ENCODE measurements at places on chromosomes 13 and 19.

DNA sequence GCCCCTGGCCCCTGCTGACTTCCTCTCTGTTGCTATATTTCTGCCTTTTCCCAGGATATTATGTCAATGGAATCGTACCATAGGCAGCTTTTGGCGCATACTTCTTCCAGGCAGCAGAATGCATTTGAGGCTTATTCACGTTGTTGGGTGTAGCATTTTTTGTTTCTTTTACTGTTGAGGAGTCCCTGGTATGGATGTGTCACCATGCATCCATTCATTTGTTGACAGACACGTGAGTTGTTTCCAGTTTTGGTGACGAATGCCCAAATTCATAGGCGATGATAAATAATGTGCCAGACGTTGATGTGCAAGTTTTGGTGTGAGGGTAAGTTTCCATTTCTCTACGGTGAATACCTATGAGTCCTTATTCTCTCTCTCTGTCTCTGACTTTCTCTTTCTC is 5.0 kb downstream of the NFILZ start:
- DNase-seq, result no peak

DNA sequence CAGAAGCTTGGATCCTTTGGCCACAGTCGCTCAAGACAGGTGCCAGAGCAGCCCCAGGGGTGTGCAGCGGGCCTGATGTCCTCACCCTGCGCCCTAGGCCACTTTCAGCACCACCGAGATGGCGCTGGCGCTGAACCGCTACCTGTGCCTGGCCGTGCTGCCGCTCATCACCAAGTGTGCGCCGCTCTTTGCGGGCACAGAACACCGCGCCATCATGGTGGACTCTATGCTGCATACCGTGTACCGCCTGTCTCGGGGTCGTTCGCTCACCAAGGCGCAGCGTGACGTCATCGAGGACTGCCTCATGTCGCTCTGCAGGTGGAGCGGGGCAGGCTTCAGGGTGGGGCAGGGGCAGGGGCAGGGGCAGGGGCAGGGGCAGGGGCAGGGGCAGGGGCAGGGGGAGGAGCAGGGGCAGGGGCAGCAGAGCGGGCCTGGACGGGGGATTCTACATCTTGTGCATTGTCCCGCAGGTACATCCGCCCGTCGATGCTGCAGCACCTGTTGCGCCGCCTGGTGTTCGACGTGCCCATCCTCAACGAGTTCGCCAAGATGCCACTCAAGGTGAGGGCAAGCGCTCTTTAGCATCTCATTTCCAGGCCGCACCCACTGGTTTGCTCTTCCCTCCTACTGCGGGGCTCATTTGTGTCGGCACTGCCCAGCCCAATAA is 69.1 kb downstream of the RYR1 start:
- DNase-seq, result no peak

GRCh38 chr13:74251778-74252519 is 117.7 kb upstream of the KLF12 start:
- DNase-seq, result no peak

DNA sequence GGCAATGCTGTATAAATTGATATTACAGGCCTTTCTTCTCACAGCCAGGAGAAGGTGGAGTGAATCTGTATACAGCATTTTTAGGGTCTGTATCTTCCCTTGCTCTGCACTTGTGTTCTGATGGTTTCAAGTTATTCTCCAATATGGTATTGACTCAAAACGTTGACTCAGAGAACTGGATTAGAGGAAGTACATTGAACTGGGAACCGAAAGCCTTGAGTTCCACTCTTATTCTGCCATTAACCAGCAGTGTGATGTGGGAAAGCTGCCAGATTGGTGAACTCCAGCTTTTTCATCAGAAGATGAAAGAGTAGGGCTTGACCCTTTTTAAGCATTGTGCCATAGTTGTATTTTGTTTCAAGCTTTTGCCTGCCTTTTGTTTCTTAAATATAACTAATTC is 167.7 kb downstream of the SPRY2 start:
- peak; percentile 1 for DNase-seq

- DNase-seq, result no peak
Measured at GRCh38 chr13:23372264-23372906, 61.1 kb downstream of the SACS start.

GRCh38 chr19:58382997-58383603 is 2.3 kb upstream of the ZNF837 start:
- no peak for DNase-seq

GRCh38 chr13:35797991-35798390 is 321.5 kb upstream of the MAB21L1 start:
- DNase-seq, result no peak

DNA sequence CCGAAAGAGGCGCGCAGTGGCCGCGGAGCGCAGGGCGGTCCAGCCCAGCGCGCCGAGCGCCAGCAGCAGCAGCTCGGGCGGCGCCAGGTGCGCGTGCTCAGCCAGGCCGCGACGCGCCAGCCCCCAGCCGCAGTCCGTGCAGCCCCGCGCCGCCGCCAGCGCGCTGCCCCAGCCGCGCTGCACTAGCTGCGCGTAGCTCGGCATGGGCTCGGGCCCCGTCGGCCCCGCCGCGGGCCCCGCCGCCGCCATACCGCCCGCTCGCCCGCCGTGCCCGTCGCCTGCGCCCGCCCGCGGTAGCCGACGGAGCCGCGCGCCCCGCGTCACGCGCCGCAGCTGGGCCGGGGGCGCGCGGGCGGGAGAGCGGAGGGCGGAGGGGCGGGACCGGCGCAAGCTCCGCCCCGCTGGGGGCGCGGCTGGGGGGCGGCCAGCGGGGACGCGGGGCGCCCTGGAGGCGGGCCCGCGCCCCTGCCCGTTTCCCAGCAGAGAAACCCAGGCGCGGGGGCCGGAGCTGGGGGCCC is at the start of gene CERS1:
CERS1 (minus strand) TSS at position 335 of the 518 bp plus-strand sequence; CDS start at position 249, 86 bp downstream.
- no peak for DNase-seq

DNA sequence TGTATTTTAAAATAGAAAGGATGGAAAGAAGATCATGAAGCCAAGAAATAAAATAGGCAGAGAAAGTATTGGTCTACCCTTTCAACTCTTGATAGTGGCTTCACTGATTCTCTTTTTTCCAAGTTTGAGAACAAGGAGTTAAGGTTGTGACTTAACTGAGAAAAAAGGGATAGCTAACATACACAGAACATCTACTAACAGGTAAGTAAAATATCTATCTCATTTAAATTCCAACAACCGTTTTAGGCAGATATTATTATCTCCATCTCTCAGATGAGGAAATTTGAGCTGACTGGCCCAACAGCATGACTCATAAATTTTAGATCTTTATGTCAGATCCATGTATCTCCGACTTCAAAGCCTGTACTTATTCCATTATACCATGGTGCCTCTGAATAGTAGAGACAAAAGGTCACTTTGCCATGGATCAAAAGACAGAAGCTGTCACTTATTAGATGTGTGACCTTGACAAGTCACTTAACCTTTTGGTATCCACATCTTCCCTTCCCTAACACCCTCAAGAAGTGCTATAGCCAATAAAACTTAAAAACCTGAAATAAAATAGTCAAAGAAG is 152.1 kb downstream of the DACH1 start:
- DNase-seq, result no peak

- no peak for DNase-seq
Measured at GRCh38 chr13:110332750-110333149, 25.7 kb downstream of the COL4A2 start.

DNA sequence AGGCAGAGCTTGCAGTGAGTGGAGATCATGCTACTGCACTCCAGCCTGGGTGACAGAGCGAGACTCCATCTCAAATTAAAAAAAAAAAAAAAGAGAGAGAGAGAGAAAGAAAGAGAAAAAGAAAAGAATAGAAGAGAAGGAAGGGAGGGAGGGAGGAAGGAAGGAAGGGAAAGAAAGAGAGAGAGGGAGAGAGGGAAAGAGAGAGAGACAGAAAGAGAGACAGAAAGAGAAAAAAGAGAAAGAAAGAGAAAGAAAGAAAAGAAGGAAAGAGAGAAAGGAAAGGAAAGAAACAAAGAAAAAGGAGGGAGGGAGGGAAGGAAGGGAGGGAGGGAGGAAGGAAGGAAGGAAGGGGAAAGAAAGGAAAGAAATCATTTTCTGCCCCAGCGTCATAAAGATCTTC is 7.0 kb upstream of the UNC13A start:
- no peak for DNase-seq

GRCh38 chr19:33826521-33826920 is 29.9 kb downstream of the KCTD15 start:
- no peak for DNase-seq

DNA sequence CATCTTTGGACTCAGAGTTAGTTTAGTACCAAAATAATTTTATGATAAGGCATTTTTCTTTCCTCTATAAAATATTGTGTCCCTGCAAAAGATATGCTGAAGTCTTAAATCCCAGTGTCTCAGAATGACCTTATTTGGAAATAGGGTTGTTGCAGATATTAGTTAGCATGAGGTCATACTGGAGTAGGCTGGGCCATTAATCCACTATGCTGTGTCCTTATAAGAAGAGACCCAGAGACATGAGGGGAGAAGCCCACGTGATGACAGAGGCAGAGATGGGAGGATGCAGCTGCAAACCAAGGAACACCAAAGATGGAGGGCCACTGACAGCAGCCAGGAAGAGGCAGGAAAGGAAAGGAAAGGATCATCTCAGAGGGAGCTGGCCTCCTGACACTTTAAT is 6.4 kb downstream of the POGLUT2 start:
- no peak for DNase-seq

DNA sequence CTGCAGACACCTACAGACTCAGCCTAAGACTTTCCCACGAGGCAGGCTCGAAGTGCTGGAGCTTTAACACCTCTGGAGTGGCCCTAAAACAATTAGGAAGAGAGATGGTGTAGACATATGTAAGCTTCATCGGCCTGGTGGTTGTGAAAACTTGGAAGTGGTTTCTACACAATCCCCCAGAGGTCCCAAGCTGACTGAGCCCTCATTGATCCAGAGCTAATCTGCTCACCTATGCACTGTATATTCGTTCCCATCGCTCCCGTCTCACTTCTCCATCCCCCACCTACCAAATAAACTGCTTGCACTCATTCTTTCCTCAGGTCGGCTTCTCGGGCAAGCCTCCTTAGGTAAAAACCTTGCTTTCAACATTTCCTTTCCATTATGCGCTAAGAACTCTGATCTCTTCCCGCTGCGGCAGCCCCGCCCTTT is 767 bp upstream of the ZNF793 start:
- no peak for DNase-seq

GRCh38 chr13:65585346-65585745 is 1644.8 kb downstream of the PCDH9 start:
- DNase-seq, result no peak

DNA sequence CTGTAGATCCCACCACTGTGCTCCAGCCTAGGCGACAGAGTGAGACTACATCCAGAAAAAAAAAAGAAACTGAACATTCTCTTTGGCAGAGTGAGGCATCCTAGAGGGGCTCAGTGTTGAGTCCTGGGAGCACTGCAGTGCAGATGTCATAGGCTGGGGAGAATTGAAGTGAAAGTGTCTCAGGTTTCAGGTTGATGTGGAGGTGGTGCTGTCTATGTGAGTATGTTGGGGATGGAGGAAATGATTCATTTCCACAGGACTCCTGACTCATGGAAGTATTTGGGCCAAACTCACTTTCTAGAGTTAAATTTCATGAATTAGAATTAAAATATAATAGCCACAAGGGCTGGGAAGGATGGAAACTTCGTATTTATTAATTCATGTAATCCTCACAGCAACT is 134.4 kb upstream of the TSC22D1 start:
- DNase-seq, result no peak

DNA sequence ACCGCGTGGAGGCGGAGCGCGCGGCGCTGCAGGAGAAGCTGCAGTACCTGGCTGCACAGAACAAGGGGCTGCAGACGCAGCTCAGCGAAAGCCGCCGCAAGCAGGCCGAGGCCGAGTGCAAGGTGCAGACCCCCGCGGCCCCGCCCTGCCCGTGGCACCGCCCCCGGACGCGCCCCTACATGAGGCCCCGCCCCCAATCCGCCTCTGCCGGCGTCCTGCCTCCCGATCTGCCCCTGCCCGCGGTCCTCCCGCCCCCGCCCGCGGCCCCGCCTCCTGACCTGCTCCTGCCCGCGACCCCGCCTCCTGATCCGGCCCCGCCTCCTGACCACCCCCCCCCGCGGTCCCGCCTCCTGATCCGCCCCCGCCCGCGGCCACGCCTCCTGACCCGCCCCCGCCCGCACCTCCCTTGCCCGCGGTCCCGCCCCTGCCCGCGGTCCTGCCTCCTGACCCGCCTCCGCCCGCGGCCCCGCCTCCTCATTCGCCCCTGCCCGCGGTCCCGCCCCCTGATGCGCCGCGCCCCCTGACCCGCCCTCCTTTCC is 11.7 kb downstream of the PRR36 start:
- peak; percentile 83 for DNase-seq

DNA sequence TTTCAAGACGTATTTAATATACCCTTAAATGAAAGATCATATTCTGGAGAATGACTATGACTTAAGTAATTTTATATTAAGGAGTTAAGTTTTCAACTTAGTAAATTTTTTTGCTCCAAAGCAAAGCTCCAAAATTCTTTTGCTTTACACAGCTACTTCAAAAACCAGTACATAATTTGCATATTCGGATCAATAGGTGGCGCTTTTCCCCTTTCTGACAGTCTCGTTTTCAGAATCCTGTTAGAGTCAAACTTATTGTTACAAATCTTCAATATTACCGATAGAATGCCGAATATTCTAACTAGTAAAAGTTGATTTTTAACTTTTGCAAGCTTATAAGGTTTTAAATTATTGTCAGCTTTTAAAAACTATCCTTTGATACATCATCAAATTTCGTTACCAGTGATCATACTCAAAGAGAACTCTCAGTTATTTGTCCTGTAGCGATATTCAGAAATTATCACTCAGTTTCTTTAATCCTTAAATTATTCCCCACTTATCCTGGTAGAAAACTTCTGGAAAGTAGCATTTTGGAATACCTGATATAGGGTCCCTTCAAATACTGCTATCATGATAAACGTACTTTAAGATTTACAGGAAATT is 852.7 kb upstream of the KLHL1 start:
- DNase-seq, result no peak

GRCh38 chr13:61728471-61728870 is 312.8 kb upstream of the PCDH20 start:
- DNase-seq, result no peak

- peak; percentile 87 for DNase-seq
Measured at GRCh38 chr13:49495783-49496762, at the start of gene PHF11. PHF11 (plus strand) TSS chr13:49495953; CDS start chr13:49496002, 49 bp downstream.

GRCh38 chr19:47141695-47142094 is 11.1 kb downstream of the SAE1 start:
- DNase-seq, result no peak

- DNase-seq, result no peak
Measured at GRCh38 chr13:95262837-95263384, 38.3 kb downstream of the ABCC4 start.

DNA sequence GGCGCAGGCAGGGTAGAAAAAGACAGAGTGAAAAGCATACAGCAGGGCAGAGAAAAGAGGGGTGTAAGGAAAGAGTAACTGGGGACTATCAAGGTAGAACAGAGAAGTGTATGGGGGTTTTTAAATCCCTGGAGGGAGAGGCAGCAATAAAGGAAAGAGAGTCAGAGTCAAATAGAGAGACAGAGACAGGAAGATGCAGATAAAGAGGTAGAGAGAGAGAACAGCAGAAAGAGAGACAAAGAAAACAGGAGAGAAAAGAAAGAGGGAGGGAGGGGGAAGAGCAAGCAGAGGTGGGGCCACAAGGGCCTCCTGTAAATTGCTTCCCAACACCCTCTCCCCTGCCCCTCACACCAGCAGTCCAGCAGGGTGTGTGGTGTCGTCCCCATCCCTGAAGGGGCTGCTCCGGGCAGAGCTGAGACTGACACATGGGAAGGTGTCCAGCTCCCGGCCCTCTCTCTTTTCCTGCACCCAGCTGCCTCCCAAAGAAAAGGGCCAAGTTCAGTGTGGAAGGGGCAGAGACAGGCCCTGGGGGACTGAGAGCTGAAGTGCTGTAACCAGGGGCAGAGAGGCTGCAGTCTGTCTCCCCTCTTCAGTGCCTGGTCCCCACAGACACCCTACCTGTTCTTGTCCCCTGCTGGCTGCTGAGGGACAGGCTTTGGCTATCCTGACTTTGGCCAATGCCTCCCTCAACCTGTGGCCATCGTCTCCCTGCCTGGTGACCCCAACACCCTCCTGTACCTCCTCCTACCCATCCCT is 17.4 kb upstream of the POU2F2 start:
- DNase-seq, result no peak
